ENCODE measurements at places on chromosomes 11 and 22. TPM values are rescaled to one million over a fixed set of nuclear protein-coding genes. Genes with fewer than 3 reads are reported as not detected.

The SYT12 gene
- not detected for total RNA-seq

The CFAP300 gene
- not detected for total RNA-seq

The HPX gene
- total RNA-seq: 0.35 TPM

The CD3G gene
- total RNA-seq: 268 TPM

Data from activated CD4-positive, alpha-beta T cell treated with anti-CD3 and anti-CD28 coated beads, Interleukin-2, amount 10 ng/mL, durations not matched to agents 7 days and 5 days (primary cell).